ENCODE measurements at places on chromosomes 11 and 22.
A peak's percentile ranks its signal among the peaks of the same experiment; 100 is the strongest.

GRCh38 chr11:12249590-12250260 is 127.6 kb upstream of the PARVA start:
- DNase-seq, result no peak

DNA sequence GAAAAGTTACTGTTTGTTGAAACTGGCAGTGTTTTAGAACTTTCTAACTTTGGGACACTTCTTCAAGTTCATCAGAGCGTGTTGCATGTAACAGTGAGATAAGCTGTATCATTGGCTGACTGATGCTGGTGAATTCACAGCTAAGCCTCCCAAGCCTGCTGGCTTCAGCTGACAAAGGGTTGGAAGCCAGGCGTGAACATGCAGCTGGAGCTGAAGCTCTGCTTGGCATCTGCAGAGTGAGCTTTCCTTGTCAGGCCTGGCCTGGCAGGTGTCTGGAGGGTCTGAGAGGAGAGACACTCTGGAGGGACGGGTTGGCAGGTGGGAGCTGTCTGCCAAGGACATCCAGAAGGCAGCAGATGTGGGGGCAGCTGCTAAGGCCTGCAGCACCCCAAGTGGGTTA is 1.5 kb downstream of the AMPD3 start:
- DNase-seq, result no peak

DNA sequence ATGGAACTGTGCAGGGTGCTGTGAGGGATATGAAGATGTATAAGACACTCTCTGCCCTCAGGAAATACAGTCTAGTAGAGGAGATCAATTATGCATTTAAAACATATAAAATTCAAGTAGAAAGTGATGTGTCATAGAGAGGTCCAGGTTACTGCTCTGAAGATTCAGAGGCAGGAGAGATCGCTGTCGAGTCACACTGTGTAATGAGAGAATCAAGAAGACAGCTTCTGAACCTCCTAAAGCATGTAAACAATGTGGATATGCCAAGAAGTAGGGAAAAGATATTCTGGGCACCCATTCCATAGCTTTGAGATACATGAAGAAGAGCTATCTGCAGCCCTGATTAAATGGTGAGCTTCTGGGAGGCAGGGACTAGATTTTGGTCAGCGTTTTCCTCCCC is 16.7 kb downstream of the SSH3 start:
- DNase-seq, result no peak

DNA sequence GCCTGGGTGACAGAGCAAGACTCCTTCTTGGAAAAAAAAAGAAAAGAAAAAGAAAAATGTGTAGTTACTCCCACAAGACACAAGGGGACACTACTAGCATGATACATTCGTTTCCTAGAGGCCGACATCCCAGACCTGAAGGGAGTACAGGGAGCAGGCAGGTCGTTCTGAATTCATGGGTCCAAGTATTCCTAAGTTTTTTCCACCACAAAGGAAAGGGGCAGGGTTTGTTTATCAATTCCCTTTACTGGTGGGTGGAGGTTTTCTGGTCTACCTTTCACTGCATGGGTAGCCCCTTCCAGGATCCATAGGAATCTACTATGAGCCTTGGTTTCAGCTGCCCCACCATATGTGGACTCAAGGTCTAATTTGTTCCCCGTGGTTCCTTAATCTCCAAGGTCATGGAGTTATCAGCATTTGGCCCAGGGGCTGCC is 11.8 kb downstream of the TIGD3 start:
- no peak for DNase-seq

DNA sequence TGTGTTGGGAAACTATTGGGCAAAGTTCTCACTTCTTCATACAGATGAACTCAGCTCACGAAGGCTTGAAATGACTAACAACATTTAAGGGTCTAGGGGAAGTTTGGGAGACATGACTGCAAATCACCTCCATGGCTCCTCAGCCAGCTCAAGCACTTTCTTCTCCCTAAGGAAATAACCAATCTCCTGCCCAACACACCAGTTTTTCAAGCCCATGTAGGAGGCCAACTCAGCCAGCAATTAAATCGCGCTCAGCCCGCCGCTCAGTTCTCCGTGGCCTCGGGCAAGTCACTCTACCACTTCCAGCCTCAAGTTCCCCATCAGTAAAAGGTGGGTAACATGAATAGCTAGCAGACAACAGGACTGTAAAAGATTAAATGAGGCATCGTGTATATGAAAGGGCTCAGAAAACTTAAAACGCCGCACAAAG is 796 bp downstream of the POLDIP3 start:
- peak; percentile 63 for DNase-seq

DNA sequence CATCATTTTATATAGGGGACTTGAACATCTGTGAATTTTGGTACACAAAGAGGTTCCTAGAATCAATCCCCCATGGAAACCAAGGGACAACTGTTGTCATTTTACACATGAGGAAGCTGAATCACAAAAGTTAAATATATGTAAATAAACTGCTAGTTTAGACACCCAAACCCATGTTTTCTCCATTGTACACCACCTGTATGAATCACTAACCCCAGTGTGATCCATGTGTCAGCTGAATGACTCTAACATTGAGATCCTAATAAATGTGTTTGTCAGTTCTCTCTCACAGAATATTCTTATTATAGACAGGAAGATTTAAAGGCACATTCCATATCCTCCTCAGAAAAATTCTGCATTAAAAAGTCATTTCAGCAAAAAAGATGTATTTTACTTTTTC is 83.3 kb downstream of the ATG16L2 start:
- DNase-seq, result no peak

DNA sequence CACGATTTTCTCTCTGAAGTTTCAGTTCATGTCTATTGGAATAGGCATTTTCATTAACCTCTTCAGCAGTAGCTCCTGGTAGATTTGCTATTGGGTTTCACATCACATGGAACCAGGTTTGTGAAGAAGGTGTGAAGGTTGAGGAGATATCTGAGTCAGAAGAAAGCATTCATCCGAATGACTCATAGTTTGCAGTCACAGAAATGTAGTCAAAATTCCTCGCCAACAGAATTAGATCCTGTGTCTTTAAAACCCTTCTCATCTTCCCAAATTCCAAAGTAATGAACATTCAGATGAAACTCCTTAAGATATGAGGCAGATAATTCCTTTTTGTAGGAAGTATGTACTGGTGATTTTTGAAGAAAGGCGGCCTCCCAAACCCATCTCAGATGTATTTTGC is 125.0 kb upstream of the LARGE1 start:
- no peak for DNase-seq

DNA sequence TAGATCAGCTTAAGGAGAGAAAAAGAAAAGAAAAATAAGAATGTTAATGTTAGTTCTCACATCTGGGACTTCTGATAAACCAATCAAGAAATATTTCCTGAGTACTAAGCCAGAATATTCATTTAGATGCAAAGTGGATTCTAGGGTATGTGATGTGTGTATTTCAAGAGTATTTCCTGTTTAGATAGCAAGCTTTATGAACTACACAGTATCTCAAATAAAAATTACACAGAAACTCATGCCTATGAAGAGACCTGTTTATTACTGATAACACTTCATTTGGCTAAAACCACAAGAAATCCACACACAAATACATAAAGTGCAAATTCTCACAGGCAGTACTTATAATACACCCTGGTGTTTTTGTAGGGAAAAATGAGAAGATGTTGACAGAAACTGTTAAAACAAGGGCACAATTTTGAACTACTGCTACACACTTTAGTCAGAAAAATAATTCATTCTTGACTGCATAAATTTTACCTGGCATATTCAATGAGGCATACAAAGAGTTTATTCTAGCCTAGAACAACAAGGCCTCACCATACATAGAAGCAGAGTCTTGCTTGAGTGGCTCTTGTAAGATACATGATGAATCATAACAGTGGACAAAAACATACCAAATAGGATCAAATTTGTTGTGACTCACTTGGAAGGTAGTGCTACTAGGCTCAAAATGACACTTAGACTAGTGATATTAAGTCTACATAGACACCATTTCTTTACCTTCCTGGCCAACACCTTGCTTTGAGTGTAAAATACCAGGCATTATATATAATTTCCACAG is 18.8 kb upstream of the P4HA3 start:
- DNase-seq, result no peak
